ENCODE measurements at places on chromosomes 3 and 15.
A peak's percentile ranks its signal among the peaks of the same experiment; 100 is the strongest.

DNA sequence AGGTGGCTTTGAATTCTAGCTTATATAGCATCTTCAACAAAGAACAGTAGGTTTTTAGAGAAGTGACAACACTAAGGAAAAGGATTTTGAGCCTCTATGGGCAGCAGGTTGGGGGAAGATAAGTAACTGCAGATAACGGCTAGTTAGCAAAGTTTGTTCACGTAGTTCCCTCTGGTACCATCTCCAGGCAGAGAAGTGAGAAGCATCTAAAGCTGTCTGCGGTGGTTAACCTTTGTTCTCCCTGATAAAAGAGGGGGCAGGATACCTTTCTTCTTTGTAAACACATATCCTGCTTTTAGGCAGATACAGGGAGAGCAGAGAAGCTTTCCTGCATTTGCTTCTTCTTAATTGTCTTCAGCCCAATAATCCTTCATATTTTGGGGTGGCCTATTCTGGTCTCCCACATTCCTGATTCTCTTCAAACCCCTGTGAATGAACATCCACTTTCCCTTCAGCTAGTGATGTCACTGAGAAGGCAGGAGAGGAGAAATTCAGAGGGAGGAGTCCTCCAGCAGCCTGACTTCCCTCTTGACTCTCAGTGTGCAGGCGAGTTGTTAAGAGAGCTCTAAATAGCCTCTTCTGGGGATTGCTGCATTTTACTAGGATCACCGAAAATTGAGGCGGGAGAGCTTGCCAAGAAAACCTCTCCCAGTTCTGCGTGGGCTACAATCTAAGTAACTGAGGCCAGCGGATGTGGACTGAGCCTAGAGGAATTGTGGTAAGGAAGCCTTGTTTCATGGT, 393.7 kb upstream of the C2CD4B start:
- no peak for DNase-seq

DNA sequence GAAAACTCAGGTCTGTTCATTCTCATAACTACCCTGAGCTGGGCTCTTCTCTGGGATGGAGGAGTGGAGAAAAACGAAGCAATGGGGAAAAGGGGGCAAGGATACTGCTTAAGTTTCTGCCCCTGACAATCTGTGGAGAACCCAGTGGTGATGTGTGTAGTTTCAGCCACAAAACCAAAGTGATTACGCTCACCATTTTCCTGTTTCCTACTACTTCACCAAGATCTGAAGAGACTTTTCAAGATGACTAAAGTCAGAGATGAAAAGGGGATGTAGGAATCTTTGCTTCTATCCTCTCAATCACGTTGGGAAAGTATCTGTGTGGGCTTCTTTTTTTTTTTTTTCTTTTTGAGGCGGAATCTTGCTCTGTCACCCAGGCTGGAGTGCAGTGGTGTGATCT, 8.3 kb upstream of the UBE2E1 start:
- DNase-seq = no peak

- DNase-seq = no peak
Measured at GRCh38 chr3:55540579-55540978, 53.5 kb upstream of the WNT5A start.

DNA sequence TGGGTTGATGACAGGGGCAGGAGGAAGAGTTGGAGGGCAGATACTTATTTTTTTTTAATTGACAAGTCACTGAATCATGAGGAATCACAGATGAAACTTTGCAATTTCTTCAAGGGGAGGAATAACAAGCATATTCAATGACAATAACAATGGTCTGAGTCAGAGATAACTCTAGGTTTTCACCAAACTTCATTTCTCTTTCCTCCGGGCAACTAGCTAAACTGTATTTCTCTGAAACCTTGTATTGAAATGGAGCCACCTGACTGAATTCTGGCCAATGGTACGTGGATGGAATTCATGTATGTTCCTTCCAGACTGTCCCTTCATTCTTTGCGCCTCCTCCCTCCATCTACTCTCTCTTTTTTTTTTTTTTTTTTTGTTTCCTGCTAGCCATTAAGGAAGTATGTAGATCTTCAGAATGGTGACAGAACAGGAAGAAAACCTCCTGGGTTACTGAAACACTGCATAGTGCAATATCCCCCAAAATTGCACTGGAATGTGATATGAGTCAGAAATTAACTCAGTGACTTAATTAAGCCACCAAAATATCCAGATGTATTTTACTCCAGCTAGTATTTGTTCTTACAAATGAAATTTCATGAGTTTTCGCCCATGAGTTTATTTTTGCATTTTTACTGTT, 495.4 kb downstream of the OTOL1 start:
- DNase-seq = no peak

GRCh38 chr3:36843065-36844051, 79.0 kb upstream of the DCLK3 start:
- peak; percentile 77 for DNase-seq

DNA sequence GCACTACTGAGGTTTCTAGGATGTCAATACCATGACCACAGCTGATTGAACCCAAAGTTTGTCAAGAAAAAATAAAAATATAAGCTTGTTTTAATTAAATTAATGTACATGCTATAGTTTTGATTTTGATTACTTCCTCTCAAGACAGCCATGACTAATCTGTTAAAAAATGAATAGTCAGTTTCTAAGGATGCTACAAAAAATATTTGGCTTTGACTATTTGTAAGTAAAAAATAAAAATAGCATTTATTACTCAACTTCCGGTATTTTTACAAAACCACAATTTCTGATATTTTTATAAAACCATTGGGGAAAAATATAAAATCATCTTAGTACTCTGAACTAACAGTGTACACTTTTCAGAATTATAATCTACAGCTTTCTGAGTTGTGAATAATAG, 12.1 kb upstream of the TEX9 start:
- DNase-seq = no peak

DNA sequence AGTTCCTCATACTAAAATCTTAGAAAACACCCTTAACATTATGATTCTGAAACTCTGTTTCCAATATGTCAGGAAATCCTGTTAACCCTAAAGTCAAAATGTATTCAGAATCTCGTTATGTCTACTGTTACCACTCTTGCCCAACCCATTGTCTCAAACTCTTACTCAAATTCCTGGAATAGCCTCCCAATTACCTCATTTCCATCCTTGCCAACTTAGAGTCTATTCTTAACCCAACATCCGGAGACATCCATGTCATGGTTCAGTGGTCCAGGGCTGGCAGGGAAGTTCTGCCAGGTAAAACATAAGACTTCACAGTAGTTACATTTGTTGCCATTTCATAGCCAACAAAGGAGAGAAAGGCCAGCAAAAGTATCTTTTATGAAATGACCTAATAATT, 593.9 kb downstream of the PYDC2 start:
- no peak for DNase-seq

DNA sequence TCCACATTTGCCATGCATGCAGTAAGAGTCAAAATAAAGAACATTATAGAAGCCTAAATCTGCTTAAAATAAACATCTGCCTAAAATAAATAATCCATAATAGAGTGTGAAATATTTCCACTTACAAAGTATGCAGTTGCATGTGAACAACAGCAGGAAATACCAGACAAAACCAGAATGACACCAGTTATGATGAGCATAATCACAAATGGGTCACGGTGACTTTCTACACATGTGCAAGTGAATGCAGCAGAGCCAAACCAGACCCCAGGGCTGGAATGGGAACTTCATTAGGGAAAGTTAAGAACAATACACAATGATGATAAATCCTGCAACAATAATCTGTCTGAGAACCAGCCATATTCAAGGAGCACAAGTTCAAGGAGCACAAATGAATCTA, 615.5 kb downstream of the ROBO2 start:
- DNase-seq = no peak

DNA sequence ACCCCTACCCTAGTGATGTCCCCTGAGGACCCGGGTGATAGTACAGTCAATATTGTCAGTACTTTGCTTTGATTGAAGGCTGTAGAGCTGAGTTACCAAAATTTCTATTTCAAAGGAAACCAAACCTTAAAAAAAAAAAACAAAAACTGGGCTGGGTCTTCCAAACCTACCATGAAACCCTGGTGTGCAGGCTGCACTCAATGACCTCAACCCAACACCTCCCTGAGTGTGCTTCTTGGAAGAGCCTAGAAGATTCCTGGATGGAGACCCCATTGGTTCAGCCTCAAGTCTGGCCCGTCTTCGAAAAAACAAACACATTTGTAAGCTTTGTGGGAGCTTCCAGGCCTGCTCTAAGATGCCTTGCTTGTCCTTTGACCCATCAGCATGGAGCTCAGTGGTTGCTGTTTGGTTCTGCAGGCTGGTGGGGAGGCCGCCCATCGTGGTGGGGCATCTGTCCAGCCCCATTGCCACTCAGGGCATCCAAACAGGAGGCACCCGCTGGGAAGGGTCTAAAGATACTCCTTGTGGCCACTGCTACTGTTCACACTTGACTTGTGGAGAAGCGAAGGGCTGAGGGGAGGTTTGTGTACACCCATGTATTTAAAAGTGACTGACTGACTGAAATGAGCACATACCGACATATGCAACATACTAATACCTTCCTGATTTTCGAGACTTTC, 32.2 kb downstream of the CRTAP start:
- no peak for DNase-seq

GRCh38 chr3:186514296-186515002, 29.7 kb downstream of the CRYGS start:
- peak; percentile 29 for DNase-seq

- DNase-seq = no peak
Measured at GRCh38 chr15:71392861-71393283, 277.6 kb downstream of the THSD4 start.

GRCh38 chr15:51195459-51195858, 100.8 kb upstream of the TNFAIP8L3 start:
- DNase-seq = no peak

GRCh38 chr3:45596290-45596791, 1.8 kb downstream of the LIMD1 start:
- DNase-seq = no peak

DNA sequence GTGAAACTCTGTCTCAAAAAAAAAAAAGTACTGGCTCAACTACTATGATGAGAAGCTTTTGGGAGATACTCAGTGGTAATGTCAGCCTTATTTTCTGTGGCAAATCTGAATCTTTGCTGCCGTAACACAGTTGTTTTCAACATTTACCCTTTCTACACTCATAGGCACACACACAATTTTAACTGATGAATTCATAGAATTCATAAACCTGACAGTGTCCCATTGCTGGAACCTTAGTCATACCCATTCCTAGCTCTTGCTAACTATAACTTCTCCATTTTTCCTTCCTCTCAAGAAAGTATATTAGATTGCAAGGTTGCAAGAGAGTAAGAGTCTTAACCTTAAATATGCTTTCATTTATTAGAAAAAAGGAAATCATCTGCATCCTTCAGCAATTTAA, 496.6 kb downstream of the FHIT start:
- no peak for DNase-seq

- no peak for DNase-seq
Measured at GRCh38 chr3:119098619-119099222, 47.2 kb upstream of the TEX55 start.

DNA sequence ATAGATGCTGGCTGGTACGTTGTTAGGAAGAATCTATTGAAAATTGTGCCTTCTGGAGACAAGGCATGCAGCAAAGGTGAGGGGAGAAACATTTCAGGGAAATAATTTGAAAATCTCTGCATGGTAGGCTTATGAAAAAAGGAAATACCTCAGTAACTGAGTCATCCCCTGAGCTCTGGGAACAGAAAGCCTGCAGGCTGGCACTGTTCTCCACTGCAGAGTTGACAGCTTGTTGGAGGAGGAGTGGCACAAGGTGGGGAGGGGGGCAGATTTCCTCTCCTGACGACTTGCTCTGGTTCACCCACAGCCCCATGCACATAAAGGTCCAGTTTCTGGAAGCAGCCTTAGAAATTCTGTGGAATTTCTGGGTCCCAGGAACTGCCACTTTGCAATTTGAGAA, 179.4 kb downstream of the ABHD5 start:
- no peak for DNase-seq

- DNase-seq = no peak
Measured at GRCh38 chr3:195729476-195730251, 8.9 kb downstream of the MUC20 start.

GRCh38 chr3:32237670-32238452, 619 bp upstream of the CMTM8 start:
- peak; percentile 45 for DNase-seq

GRCh38 chr3:132001036-132001435, 33.8 kb downstream of the CPNE4 start:
- DNase-seq = no peak

- DNase-seq = no peak
Measured at GRCh38 chr3:99929745-99930139, 112.1 kb downstream of the CMSS1 start.

DNA sequence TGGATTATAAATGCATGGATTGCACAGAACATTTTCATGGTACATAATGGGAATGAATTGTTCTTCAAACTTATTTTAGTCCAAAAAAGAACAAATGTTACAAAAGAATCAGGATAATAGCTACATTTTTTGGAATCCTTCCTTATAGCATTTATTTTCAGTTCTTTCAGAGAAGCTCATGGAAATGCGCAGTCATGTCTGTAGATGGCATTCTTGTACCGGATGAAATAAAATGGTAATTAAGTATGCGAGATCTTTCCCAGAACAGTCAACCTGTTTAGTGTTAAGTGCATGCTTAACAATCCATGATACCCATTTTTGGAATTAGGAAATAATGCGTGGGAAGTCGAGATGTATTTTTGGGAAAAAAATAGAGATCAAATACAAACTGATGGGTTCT, 38.2 kb upstream of the GOLGA8B start:
- no peak for DNase-seq

DNA sequence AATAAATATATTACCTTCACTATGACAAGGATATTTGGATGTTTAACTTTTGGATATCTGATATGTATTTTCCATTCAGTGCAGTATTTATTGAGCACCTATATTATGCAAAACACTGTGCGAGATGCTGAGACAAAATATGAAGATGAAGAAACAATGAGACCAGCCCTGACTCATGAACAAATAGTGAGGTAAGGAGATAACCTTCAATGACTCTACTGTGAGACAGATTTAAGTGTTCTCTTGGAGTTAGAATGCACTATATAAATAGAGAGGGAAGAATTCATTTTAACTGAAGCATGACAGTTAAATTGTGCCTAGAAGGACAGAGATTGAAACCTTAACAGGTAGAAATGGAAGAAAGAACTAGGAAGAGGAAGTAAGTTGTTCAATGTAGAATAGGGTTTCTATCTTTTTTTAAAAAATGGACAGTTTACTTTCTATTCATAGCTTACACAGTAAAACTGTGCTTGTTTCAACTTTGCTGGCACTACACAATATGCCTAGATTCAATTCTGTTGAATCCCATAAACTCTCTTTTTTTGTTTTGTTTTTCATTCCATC, 124.2 kb downstream of the ZBTB20 start:
- no peak for DNase-seq

- DNase-seq = no peak
Measured at GRCh38 chr3:50162034-50162883, 7.1 kb downstream of the SEMA3F start.

- no peak for DNase-seq
Measured at GRCh38 chr3:50415061-50415460, 55.7 kb upstream of the TMEM115 start.

- no peak for DNase-seq
Measured at GRCh38 chr15:97955529-97955928, 5.0 kb upstream of the ARRDC4 start.

- DNase-seq = no peak
Measured at GRCh38 chr15:52438047-52438446, 90.6 kb downstream of the MYO5A start.

GRCh38 chr3:118863731-118864322, 170.8 kb downstream of the IGSF11 start:
- DNase-seq = peak; percentile 27

All from WERI-Rb-1 (cell line).